Naive B cell (primary cell): ENCODE measurements at places on chromosomes 5 and 9.
A peak's percentile ranks its signal among the peaks of the same experiment; 100 is the strongest.

- no peak for DNase-seq
Observed at GRCh38 chr9:129701549-129701948, 36.1 kb downstream of the PRRX2 start.

GRCh38 chr5:113123618-113124017 is 147.0 kb downstream of the DCP2 start:
- DNase-seq = no peak

DNA sequence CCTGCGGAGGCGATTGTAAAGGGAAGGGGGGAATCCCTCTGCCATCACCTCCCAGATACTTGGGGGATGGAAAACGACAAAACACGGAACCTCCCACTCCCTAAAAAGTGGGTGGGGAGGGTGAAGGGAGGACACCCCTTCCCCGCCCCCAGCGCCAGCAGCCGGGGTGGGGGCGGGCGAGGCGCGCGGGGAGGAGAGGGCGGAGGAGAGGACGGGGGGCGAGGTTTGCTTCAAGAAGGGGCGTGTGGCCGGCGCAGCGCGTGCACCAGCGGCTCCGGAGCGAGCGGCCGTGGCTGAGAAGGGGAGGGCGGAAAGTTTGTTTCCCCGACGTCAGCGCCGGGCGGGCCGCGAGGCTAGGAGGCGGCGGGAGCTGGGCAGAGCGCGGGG is at the start of gene PRRX2:
Gene PRRX2, plus strand, starts transcription at position 259 of the 387 bp plus-strand sequence. CDS start 221 bp downstream, outside the sequence.
- peak; percentile 11 for DNase-seq

- no peak for DNase-seq
Observed at GRCh38 chr5:12876541-12877298, 972.5 kb upstream of the CTNND2 start.

DNA sequence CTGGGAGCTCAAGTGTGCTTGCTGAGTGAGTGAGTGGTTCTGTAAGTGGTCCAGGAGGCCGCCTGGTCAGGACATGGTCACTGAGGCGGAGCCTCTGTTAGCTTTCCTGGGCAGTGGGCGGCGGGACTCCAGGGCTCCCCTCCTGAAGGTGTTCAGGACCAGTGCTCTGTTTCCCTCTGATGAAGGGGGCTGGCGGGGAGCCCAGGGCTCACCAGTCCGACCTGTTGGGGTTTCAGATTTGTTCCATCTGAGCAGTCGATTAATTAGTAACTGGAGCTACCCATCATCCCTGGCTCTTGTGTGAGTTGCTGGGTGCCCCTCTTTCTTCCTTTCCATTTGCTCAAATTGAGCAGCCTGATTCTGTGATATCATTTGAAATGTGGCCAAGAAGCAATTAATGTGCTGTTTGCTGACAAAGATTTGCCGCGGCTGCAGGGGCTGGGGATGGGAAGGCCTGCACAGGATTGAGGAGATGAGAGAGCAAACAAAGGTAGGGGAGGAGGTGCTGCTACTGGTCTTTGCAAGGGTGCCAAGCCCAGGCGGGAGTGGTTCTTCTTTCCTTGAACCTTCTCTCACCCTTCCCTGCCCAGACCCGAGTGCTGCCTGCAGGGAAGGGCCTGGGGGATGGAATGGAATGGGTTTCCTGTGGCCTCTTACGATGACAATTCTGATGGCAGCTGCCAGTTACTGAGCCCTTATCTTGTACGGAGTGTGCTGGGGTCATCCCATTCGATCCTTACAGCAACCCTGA is 92.8 kb upstream of the PITX1 start:
- DNase-seq = no peak

DNA sequence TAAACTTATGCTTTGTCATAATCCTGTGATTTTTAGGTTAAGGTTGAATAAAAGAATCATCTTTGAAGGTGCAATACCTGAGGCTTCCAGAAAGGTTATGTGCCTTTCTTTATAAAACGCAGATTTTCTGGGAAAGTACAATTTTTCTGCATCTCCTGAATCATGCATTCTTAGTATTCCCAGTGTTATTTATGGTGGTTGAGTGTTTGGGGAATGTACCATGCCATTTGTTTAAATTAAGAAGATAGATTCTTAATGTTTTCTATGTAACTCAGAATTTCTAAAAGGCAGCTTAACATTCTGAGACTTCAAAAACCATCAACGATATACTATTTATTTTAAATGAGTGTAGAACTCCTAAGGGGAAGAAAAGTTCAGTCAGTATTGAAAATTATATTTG is 108.1 kb upstream of the FBN2 start:
- DNase-seq = no peak

- peak; percentile 27 for DNase-seq
Observed at GRCh38 chr9:96484521-96484931, 34.6 kb downstream of the HABP4 start.

GRCh38 chr5:151434570-151435237 is 12.7 kb upstream of the SLC36A1 start:
- no peak for DNase-seq

DNA sequence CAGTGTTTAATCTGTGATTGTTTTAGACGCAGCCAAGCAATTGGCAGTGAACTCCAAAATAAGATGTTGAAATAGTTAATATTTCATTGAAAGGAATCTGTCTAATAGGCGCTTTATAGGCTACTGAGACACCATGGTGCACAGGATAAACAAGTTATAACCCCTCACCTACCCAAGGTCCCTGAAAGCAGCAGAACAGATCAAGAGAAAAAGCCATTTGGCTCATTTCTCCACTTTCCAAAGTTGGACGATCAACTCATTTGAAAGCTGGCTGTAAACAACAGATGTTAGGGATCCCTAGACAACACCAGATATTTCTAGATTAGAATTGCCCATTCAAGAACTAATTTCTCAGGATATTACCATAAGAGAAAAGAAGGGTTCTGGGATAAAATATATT is 4.9 kb downstream of the PUM3 start:
- no peak for DNase-seq

- no peak for DNase-seq
Observed at GRCh38 chr9:2320632-2321031, 301.0 kb upstream of the VLDLR start.

DNA sequence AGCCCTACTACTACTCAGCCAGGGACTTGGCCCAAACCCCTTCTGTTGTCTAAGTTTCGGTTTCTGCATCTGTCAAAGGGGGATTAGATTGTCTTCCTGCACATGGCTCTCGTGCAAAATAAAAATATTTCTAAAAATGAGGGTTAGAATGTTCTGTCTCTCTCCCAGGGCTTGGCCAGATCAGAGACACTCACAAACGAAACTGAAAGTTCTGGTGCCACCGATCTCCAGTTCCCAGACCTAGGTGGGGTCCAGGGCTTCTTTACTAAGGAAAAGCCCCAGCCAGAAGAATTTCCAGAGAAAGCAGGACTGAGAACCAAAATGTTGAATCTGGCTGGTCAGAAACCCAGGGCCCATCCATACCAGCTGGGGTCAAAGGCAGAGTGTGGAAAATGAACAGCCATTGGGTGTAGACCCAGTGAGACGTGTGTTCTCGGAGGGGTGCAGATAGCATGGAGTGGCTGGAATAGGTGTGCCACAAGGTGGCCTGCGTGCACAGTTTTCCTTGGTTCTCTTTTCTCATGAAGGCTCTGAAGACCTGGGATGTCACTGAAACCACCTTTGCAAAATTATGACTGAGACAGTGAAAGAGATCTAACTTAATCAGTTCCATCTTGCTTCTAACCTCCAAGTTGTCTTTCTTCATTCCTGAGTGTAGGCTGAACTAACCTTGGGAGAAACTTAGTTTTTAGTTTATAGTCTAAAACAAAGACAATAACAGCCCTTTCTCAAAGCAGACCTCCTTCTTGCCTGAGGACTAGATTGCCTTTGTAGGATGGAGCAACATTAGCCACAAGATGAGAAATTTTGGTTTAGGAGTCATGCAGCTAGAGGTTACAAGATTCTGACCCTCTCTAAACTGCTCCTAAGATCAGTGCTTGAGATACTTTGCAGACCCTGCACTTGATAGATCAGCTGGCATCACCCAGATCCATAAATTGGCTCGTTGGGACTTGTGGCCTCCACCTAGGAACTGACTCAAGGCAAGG is 2.3 kb upstream of the SLC23A1 start:
- DNase-seq = no peak

- no peak for DNase-seq
Observed at GRCh38 chr5:26940994-26941393, 97.4 kb downstream of the CDH9 start.
